Pons (tissue), 1 donor: ENCODE measurements at places on chromosomes 16 and 17.

- DNase-seq, result peak; percentile 86
Measured at GRCh38 chr17:27635275-27635823, 4.4 kb downstream of the LGALS9 start.

- no peak for DNase-seq
Measured at GRCh38 chr16:49058382-49058781, 223.3 kb downstream of the CBLN1 start.

- peak; percentile 80 for DNase-seq
Measured at GRCh38 chr17:68456339-68457167, 743 bp downstream of the WIPI1 start.

GRCh38 chr16:64133366-64133765, 988.5 kb downstream of the CDH11 start:
- DNase-seq, result peak; percentile 7

DNA sequence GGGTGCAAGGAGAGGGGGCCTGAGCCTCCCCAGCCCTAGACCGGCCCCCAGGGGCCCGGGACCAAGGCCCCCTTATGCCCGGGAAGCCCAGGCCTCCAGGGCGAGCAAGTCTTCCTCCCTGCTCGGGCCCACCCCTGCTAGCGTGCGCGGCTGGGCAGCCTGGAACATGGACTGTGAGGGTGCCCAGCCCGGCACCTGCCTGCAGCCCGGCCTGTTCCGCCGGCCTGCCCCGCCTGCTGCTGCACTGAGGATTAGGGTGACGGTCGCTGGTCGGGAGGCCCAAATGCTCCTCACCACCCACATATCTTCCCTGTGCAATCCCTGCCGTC, 6.0 kb downstream of the HS3ST6 start:
- no peak for DNase-seq

- DNase-seq, result no peak
Measured at GRCh38 chr17:79024901-79025737, 1.1 kb downstream of the C1QTNF1 start.

DNA sequence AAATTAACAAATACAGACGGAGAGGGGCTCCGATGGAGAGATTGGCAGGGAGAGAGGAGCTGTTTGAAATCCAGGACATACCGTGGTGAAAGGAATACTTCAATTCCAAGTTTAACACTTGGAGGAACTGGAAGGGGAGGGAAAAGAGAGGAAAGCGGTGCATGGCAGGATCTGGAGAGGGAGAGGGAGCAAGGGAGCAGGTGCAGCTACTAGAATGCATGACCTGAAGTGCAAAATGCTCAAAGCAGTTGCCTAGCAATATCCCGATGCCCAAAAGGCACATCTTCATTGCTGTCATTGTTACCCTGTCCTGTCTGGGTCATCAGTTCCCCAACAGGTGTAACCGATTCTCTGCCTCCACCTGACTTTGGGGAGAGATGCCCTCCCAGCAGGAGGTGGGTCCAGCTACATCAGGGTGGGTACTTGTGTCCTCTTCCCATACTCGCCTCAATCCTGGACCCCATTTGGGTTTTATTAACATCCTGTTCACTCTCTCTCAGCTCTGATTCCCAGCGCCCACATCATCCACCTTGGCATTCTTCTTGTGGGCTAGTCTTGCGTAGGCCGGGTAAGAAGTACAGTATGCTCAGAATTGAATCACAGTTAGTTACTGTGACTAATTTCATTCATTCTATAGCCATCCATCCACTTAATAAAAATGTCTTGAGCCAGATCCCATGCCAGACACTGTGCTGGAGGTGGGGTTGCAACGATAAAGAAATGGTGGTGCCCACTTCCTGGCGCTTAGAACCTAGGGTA, 37.4 kb upstream of the EMP2 start:
- no peak for DNase-seq

DNA sequence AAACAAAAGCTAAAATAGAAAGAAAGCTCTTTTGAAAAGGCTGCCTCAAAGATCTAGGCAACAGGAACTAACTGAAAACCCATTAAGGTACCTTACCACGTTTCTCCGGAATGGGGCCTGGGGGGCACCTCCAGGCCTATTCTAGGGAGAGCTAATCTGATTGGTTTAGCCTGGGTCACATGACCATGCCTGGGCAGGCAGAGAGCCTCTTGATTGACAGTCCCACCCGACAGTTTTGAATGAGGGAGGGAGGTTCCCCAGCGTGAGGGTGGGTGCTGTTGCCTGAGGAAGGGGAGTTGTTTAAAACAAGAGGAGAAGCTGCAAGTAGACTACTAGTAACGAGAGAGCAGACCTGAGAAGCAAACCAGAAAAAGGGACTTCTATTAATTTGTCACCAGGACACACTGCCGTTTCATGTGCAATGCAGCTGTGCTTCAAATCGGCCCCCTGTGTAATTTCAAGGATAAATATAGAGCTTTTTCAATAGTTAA, 143.4 kb upstream of the HS3ST2 start:
- DNase-seq, result peak; percentile 28

- no peak for DNase-seq
Measured at GRCh38 chr16:49687476-49688002, 168.4 kb downstream of the ZNF423 start.

DNA sequence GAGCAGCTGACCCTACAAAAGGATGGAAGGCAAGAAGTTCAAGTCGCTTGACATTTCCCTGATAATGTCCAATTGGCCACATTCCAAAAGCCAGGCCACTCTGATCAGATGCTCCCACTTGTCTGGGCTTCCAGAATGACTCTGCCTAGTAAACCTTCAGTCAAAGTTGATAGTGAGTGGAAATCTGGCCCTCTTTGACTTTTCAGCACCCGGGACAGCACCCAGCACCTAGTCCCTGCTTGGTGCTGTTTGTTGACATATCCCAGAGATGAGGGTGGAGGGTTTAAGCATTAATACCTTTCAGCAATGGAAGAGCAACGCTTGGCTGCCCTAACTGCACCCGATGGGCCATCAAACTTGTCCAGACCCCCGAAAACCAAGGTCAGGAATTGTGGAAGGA, 131.3 kb downstream of the AIPL1 start:
- DNase-seq, result no peak

GRCh38 chr16:75616521-75617010, 6.5 kb downstream of the ADAT1 start:
- no peak for DNase-seq

DNA sequence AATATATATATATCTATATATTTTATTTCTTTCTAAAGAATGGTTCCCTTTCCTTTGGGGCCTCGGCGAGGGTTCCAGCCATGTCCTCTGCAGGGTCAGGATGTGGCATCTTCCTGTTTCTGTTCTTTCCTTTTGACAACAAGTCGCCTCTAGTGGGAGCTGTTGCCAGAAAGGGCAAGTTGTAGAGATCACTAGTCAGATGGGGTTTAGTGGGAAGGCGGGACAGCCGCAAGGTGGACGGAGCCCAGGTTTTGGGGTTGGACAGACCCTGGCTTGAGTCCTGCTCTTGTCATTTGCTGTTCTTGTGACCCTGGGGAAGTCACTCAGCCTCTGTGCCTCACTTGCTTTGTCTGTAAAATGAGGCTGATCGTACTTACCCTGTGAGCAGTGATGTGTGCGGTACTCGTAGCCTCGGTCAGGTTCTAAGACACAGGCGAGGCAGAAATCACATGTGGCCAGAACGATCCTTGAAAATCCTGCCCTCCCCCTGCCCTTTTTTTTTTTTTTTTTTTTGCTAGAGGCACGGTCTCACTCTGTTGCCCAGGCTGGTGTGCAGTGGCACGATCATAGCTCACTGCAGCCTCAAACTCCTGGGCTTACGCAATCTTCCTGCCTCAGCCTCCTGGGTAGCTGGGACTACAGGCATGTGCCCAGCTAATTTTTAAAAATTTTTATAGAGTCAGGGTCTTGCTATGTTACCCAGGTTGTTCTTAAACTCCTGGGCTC, 80.1 kb downstream of the ABCC6 start:
- no peak for DNase-seq
